Non-pigmented ciliary epithelial cell (primary cell): ENCODE measurements at places on chromosomes 7 and 10.

DNA sequence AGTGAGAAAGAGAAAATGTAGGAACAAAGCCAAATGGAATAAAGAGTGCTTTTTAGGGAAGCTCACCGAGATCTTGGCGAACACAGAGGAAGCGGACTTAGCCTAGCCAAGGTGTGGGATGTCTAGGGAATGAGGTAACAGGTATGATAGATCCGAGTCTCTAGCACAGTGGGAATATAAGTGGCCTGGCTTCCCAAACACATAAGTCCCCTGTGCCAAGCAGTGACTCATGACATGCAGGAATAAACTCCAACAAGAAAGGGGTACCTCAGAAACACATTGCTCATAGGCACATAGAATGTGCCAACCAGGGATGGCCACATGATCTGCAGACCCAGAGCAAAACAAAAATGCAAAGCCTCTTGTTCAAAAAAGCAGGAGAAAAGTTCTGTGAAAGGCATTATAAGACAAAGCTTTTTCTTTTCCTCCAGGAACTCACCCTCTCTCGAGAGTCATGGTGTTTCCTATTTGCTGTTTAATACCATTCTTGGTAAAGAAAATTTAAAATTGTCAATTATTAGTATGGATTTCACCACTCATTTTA lies 542.5 kb downstream of the GATA3 start:
- no peak for DNase-seq

GRCh38 chr10:122350893-122351292 lies 23.6 kb upstream of the PLEKHA1 start:
- no peak for DNase-seq

DNA sequence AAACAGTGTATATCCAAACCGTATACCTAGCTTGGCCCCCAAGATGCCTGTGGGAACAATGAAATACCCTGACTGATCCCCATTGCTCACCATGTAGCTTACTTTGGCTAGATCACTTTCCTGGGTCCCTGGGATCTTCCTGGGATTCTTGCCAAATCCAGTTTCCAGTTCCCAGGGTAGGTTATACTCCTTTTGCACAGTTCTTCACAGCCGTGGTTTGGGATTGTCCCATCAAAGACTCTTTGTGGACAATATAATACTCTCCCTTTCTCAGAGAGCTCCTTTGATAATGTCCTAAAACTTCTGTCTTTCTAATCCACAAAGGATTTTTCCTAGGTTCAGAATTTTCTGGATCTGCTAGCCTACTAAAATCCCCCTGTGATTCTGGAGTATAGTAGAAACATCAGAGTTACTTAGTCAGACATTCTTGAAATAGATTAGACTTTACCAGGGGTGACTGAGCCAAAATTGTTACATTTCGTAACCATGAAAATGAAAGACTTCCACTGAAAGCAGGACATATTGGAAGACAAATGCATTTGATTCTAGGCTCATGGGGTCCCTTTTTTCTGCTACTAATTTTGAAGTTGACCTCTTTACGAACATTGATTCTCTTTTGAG lies 388.3 kb upstream of the ETV1 start:
- peak; percentile 20 for DNase-seq

- DNase-seq = no peak
Measured at GRCh38 chr10:6008497-6009142, 31.3 kb upstream of the IL15RA start.

- DNase-seq = no peak
Measured at GRCh38 chr10:10327934-10328333, 689.7 kb upstream of the CELF2 start.
